ENCODE measurements at places on chromosomes 7 and 10. TPM values are rescaled to one million over a fixed set of nuclear protein-coding genes. Genes with fewer than 3 reads are reported as not detected.

The ABCB1 gene
- 9.0 TPM for total RNA-seq

The ANKRD1 gene
- not detected for total RNA-seq

The STN1 gene
- 42.6 TPM for total RNA-seq

The TLX1 gene
- not detected for total RNA-seq

The CLRN3 gene
- total RNA-seq = not detected

The CPA2 gene
- total RNA-seq = not detected
